ENCODE measurements at places on chromosomes 5 and 9.

DNA sequence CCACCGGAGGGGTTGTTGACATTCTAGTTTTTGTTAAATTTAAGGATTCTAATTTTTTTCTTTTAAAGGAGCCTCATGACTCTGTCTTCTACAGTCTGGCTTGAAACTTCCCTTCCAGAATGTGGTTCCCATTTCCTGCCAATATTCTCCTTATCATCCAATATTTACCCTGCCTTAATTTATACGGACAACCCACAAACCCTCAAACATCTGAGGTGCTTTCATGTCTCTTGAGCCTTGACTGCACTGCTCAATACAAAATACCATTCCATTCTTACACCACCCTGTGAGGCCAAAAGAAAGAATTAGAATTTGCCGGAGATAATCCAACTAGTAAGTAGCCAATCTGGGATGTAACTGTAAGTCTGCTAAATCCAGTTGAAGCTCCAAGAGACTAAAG is 346.5 kb downstream of the SPOCK1 start:
- no peak for DNase-seq

GRCh38 chr5:81189875-81190498 is 43.1 kb upstream of the CKMT2 start:
- DNase-seq: no peak

DNA sequence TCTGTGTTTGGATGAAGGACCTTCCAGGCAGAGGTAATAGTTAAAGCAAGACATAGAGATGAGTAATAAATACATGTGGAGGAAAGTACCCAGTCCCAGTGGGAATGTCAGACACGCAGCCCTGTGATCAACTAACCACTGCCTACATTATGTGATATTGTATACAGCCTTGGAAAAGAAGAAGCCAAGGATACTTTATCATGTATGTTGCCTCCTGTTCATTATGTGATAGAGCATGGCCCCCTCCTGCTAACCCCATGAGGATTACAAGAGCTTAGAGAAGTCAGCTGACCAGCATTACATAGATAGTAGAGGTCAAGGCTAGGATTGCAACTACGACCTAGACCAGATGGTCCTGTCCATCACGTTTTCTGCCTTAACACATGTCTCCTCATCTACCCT is 497.0 kb upstream of the TNC start:
- DNase-seq: no peak

GRCh38 chr5:42360056-42360455 is 63.2 kb upstream of the GHR start:
- no peak for DNase-seq

DNA sequence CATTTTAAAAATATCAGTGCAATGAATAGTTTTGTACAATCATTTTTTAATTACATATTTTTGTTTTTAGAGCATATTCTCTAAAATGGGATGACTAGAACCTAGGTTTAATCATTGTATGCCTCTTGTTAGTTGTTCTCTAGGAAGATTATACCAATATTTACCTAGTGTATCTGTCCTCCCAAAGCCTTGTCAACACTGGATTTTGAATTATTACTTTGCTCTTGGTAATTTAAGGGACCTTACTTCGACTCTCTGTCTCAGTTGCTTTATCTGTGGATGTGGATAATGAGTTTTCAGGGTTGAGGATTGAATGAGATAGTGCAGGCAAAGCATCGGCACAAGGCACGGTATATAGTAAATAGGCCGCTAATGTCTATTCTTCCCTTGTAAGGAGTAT is 10.9 kb upstream of the PIP5K1B start:
- DNase-seq: no peak

- no peak for DNase-seq
Measured at GRCh38 chr9:136119061-136119882, 597 bp upstream of the TMEM250 start.

- DNase-seq: no peak
Measured at GRCh38 chr9:1457460-1457859, 407.3 kb downstream of the DMRT2 start.

GRCh38 chr9:94760660-94761059 is 34.2 kb downstream of the AOPEP start:
- no peak for DNase-seq
